ENCODE measurements at places on chromosomes 16 and 17.

- DNase-seq = no peak
Measured at GRCh38 chr16:20878682-20879147, 21.4 kb downstream of the DCUN1D3 start.

DNA sequence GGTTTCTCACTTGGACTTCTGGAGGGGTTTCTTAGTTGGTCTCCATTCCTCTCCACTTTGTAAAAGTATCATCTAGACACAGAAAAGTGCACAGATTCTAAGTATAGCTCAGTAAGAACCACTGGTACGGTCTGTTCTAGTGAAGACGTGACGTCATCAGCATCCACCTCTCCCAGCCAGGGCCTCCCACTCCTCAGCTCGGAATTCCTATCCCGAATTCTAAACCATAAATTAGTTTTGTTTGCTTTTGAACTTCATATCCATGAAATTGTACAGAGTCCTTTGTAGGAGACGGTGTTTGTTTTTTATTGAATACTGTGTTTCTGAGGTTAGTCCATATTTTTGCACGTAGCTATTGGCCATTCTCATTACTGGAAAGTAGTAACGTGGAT lies 25.5 kb downstream of the FOXK2 start:
- no peak for DNase-seq

DNA sequence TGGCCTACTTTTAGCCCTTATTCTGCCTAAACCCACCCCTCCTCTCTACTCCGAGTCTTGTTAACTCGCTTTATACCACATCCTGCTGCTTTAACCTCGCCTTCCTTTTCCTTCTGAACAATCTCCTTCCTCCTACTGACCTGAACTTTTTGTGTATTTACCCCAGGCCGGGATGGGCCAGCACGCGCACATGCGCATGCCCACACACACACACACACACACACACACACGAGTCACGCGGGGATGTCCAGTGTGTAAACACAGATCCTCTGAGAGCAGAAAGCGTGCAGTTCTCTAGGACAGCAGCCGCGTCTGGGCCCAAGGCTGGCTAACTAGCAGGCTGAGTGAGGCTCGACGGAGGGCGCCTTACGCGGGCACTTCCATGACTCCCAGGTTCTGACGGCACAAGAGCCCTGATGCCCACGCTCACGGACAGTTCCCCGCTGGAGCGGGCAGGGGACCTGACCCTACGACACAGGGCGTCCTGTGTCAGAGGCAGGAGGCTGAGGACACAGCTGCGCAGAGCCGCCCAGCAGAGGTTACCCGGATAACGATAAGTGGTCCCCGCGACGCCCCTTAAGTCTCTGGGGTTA lies 610 bp downstream of the PIK3R5 start:
- peak; percentile 37 for DNase-seq

DNA sequence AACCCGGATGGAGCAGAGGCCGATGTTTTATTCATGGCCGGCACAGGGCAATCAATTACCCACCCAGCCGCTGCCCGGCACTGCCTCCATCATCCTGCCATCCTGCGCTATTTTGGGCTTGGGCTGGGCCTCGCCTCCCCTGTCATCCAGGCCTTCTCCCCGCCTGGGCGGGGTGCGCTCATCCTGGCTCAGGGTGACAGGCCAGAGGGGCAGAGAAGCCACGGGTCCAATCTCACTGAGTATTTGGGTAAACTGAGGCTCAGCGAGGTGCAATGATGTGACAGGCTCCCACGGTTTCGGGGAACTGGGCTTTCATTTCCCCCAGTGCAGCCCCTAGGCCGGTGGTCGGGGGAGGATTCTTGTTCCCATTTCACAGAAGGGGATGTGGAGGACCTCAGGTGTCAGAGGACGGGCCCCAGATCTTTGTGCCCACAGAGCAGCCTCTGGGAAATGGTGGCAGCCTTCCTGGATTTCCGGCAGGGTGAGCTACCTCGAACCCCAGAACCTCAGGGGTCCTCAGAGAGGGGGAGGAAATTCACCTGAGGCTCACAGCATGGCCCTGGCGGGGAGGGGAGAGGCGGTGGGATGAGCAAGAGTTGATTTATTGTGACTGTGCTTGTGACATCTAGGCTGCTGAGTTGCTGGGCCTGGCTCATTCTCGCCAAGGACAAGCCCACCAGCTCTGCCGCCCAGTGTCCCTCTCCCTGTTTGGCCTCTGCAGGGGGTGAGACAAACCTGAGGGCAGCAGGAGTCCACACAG lies 23.8 kb upstream of the KCNJ12 start:
- no peak for DNase-seq

- no peak for DNase-seq
Measured at GRCh38 chr16:1062895-1063294, 9.7 kb upstream of the SSTR5 start.

DNA sequence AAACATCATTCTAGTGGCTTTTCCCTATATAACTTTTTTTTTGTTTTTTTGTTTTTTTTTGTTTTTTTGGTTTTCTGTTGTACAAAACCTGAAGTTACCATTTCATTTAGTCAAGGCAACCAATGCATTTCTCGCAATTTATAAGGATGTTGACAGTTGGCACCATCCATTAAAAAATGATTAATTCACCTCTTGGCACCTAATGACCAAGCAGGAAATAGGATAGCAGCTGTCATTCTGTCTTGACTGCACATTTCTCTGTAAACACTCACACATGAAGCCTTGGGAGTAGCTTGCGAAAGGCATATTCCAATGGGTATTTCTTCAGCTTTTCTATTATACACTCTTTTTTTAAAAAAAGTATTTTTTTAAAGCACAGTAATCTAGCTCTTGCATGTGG lies 77.5 kb downstream of the SYCE1L start:
- no peak for DNase-seq

GRCh38 chr16:79079656-79080420 lies 520.7 kb downstream of the MAF start:
- DNase-seq = no peak

DNA sequence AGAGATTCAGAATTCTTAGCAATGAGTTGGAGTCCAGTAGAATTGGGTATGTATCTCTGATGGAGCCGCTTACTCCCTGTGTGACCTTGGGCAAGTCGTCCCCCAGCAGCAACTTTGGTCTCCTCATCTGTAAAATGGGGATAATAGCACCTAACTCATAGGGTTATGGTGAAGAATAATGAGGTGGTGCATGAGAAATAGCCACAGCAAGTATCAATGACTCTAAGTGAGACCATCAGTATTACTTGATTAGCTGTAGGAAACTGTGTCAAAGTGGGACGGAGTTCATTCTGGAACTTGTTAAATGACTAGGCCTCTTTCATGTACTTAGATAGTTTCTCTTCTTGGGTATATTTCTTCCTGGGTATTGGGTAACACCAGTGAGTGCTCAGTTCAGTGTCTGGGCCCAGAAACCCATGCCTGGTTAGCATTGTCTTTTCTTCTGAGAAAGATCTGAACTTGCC lies 6.4 kb downstream of the PRKCB start:
- DNase-seq = peak; percentile 35

DNA sequence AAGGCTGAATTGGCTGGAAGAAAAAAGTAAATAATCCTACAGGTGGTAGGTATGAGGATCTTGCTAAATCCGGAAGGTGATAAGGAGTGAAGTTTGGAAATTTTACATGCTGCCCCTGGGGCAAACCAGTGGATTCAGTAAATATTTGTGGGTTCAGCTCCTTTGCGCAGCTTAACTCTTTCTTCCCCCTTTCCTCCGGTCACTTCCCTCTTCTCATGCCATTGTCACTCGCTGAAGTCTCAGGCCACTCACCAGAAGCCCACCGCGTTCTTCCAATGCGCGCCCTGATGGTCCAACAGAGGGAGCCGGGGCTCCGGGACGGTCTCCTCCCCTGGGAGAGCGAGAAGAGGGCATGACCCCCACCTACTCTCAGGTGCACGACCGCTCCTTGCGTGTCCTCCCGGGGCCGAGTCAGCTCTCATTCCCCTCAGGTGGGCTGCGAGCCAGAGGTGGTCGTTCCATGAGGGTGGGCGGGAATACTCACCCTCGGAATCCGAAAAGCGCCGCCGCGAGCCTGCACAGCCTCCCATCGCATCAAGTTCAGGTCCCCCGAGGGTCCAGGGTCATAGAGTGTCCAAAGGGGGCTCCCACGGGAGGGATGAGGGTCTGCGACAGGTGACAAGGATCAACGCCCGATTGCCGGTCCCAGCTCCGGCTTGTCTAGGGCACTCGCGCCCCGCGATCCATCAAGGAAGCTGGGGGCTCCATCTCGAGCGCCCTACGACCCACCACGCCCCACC lies 474 bp downstream of the CLN3 start:
- DNase-seq = no peak

GRCh38 chr16:69079697-69080096 lies 25.8 kb upstream of the HAS3 start:
- no peak for DNase-seq

GRCh38 chr17:64008346-64008745 lies 10.2 kb downstream of the PRR29 start:
- DNase-seq = no peak

GRCh38 chr16:49598383-49599170 lies 225.0 kb downstream of the C16orf78 start:
- DNase-seq = no peak

GRCh38 chr16:83215406-83216001 lies 588.7 kb downstream of the CDH13 start:
- peak; percentile 26 for DNase-seq

DNA sequence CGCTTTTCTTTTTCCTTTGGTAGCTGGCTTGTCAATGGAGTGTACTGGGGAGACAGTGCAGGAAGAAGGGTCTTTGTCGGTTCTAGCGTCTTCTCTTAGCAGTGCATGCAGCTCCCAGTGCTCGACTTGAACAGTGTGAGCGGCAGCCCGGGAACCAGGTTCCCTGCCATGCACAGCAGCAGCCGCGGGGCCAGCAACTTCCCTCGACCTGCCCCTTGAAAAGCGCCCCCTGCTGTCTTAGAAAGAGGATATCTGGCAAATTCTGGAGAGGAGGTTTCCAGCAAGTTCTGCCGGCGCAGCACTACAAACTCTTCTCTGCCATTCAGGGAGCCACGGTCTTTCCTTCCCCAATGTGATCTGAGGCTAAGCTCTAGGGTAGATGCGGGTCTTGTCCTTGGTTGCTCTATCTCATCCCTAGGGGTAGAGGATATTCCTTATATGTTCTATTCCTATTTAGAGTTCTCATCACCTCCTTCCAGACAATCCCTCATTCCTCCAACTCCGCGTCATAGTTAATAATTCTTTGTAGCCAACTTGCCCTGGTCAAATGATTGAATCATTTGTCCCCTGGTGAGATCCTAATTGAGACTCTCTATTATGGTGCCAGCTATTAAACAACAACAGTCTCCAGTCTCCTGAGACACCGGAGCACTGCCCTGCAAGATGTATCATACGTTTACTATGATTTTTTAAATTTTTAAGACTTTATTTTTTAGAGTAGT lies 451.3 kb downstream of the PMP22 start:
- DNase-seq = no peak

DNA sequence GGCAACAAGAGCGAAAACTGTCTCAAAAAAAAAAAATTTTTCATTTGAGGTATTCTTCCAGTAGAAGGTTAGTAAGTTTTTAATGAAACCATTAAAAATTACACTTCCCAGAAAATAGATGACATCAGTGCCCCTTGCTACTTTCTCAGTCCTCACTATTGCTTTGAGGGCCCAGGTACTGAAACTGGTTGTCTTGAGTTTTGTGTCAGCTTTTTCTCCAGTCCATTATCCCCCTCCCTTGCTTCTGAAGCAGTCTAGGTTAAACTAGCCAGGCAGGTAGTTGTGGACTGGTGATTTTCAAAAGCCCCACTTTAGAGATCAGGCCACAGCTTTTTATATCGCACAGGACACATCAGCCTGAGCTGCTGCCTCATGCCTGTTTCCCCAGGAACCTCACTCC lies 10.9 kb downstream of the SMCR8 start:
- no peak for DNase-seq

GRCh38 chr17:30450125-30451027 lies 26.8 kb upstream of the GOSR1 start:
- no peak for DNase-seq

GRCh38 chr17:30950669-30951399 lies 20.0 kb upstream of the RNF135 start:
- DNase-seq = no peak

- no peak for DNase-seq
Measured at GRCh38 chr17:55692276-55692675, 30.4 kb downstream of the TMEM100 start.

GRCh38 chr16:64159976-64160375 lies 961.9 kb downstream of the CDH11 start:
- DNase-seq = no peak

GRCh38 chr16:88498576-88499208 lies 45.6 kb downstream of the ZFPM1 start:
- no peak for DNase-seq

GRCh38 chr16:52597772-52598483 lies 51.0 kb upstream of the TOX3 start:
- no peak for DNase-seq

- DNase-seq = no peak
Measured at GRCh38 chr17:80990921-80991644, 558 bp upstream of the CHMP6 start.

DNA sequence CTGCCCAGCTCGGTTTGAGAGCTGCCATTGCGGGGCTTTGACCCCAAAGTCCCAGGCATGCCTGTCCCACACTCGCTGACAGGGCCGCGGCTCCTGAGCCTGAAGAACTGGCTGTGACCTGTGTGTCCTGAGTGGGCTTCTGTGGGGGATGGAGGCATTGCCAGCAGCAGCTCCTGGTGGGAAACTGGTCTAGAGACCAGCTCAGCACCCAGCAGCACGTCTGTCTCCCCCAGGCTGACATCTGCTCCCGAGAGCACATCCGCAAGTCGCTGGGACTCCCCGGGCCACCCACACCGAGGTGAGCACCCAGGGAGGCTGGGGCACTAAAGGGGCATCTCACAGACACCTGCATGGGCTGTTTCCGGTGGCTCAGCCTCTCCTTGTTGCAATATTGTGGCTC lies 13.4 kb downstream of the ENDOV start:
- no peak for DNase-seq

GRCh38 chr17:64326420-64327054 lies 63.5 kb upstream of the TEX2 start:
- DNase-seq = no peak

DNA sequence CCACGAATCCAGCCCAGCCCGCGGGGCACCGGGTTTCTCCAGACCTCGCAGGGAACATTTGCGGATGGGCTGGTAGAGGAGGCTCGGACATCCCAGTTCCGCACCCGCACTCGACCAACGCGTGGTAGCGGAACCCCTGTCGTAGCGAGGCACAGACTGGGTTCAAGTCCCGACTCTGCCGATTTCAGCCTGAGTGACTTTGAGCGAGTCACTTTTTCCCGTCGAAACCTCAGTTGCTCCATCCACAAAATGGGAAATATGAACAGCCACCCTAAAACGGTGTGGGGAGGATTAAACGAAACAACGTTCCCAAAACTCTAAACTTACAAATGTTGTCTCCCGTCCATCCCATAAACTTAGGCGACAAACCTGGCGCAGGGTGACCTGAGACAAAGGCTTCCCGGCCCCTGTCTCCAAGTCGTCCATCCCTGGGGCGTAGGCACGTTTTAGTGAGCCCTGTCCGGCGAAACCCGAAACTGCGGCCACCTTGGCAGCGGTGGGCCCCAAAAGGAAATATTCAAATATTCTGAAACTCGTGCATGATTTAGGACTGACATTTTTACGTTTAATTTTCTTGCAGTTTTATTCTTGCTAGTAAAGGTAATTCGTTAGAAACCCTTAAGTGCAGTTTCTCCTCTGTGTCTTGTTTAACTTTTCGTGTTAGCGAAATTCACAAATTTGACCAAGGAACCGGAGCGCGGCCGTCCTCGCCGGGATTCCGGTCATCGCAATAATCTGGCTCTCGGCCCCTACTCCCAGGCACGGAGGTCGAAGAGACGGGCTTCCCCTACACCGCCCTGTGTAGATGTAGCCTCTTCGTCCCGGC lies 1.9 kb upstream of the MLLT6 start:
- DNase-seq = no peak
